A673 (cell line): ENCODE measurements at places on chromosomes 3 and 15. TPM values are rescaled to one million over a fixed set of nuclear protein-coding genes. Genes with fewer than 3 reads are reported as not detected.

Gene DUOXA2
- not detected in 2 replicates for total RNA-seq

DNA sequence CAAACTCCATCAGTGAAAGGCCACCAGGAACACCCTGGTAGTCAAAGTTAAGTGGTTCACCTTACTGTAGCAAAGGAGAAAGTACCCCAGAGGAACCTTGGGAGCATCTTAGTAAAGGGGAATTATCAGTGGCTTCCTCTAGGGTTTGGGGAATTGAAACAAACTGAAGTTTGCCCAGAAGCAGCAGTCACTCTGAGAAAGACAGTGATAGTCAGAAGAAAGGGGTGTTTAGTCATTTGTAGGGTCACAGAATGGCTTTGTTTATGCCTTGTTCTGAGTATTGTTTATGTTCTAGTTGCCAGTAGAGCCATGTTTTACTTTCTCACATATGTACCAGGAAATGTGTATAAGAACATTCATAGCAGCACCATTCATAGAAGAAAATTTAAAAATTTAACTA lies 93.8 kb downstream of the FHIT start:
- DNase-seq = no peak

- no peak for DNase-seq
Measured at GRCh38 chr3:105413343-105413887, 46.7 kb downstream of the ALCAM start.

- DNase-seq = no peak
Measured at GRCh38 chr15:69131362-69132220, 28.8 kb upstream of the GLCE start.
